Type B pancreatic cell (in vitro differentiated cells): ENCODE measurements at places on chromosomes 3 and 15. TPM values are rescaled to one million over a fixed set of nuclear protein-coding genes. Genes with fewer than 3 reads are reported as not detected.

The ITIH3 gene
- 0.81 and 0.97 TPM in 2 replicates for total RNA-seq

DNA sequence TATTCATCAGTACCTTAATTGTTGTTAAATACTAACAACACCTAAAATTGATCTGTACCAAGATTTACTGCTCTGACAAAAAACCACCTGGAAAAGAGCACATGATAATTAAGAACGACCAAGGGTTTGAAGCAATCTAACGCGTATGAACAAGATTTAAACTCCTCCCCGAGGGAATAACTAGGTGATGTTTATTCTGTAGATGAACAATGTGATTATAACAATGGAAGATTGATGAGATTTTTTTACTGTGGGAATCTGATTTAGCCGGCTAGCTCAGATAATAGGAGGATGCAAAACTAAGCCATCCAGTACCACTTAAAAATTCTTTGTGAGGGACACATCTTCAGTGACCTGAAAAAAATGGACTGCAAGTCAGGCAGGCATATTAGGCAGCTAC, 222.1 kb downstream of the FHIT start:
- peaks cover 7% of the 10 kb centered on the region for H3K36me3 ChIP-seq
- no peak for DNase-seq
- H3K4me1 ChIP-seq = peaks cover 6% of the 10 kb centered on the region
- no peak overlapping the region for H3K27ac ChIP-seq
- no peak overlapping the region for H3K4me3 ChIP-seq
- no peaks in the 10 kb centered on the region for H3K27me3 ChIP-seq

DNA sequence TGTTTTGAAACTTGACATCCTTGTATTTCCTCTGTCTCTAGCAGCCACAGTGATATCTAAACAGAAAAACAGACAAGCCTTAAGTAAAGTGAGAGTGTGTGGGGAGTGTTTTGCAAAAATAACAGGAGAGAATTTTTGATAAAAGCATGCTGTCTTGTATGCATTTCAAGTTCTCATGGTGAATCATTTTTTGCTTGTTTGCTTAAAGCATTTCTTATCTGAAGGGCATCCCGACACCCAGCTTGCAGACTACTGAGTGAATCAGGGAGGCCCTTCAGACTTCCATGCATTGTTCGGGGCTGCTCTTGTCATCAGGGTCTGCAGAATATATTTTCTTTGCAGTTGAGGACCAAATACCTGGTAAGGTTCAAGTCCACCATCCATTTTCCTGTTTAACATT, 8.5 kb downstream of the CGNL1 start:
- H3K27me3 ChIP-seq = no peaks in the 10 kb centered on the region
- no peak for DNase-seq
- no peak overlapping the region for H3K4me3 ChIP-seq

The IGSF10 gene
- total RNA-seq = 6.8 and 10.8 TPM in 2 replicates

GRCh38 chr3:56923526-56924224, 121.9 kb upstream of the ARHGEF3 start:
- no peaks in the 10 kb centered on the region for H3K27me3 ChIP-seq
- no peak overlapping the region for H3K4me3 ChIP-seq
- H3K36me3 ChIP-seq = no peaks in the 10 kb centered on the region
- H3K4me1 ChIP-seq = peaks cover 43% of the 10 kb centered on the region

DNA sequence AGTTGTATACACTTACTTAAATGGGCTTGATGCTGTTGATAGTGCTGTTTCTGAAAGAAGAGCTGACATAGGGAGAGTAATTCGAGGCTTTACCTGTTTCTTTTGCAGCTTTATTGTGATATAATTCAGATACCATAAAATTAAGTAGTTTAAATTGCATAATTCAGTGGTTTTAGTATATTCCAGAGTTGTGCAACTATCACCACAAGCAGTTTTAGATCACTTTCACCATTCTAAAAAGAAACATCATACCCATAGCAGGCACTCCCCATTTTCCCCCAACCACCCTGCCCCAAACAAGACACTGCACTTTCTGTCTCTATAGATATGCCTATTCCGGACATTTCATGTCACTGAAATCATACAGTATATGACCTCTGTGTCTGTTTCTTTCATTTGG, 98.5 kb downstream of the MTHFS start:
- H3K36me3 ChIP-seq = no peaks in the 10 kb centered on the region
- no peak overlapping the region for H3K27ac ChIP-seq
- H3K27me3 ChIP-seq = no peaks in the 10 kb centered on the region
- no peak overlapping the region for H3K4me3 ChIP-seq
- no peak for DNase-seq
- no peaks in the 10 kb centered on the region for H3K4me1 ChIP-seq

DNA sequence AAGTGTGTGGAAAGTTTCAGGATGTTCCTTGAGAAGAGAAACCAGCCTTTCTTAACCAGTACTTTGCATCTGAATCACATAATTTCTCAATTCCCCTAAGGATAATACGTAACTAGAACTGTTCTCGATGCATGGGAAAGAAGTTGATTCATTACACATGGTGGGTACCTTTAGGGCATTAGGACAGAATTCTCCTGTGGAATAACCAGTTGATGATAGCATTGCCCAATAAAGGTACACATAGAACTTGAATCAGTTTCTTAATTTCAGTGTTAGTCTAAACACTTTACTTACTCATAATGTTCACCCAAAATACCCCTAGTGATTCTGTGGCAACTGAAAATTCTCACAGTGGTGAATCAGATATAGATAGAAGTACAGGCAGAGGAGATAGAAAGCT, 1030.9 kb downstream of the ROBO1 start:
- DNase-seq = no peak
- H3K36me3 ChIP-seq = peaks cover 13% of the 10 kb centered on the region
- H3K27ac ChIP-seq = no peak overlapping the region
- peaks cover 22% of the 10 kb centered on the region for H3K4me1 ChIP-seq
- no peak overlapping the region for H3K4me3 ChIP-seq
- no peaks in the 10 kb centered on the region for H3K27me3 ChIP-seq

DNA sequence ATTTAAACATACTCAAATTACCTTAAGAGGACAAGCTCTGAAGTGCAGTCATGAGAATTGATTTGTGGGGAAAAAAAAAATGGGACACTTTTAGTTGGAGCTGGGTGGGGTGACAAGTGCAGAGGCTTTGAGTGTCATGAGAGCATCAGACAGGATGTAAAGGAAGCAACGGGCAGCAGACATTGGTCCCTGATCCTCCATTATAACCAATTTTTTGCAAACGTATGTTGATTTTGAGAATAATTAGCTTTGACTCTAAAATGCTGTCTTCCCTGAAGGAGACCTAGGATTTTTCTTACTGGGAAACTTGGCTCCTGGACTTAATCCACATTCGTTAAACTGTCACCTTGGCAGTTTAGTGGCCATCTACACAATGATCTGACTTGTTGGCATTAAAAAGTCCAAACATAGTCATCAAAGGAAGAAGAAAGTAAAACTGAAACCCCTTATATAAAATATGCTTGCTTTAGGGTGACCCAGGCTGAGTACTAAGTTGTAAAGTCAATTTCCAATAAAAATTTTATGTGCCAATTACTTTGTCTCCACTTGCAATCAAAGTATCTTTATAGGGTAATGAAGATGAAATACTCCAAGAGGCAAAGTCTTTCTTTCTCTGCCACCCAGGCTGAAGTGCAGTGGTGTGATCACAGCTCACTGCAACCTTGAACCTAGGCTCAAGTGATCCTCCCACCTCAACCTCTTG, 45.6 kb downstream of the BCL2L10 start:
- H3K4me3 ChIP-seq = no peak overlapping the region
- H3K36me3 ChIP-seq = peaks cover 13% of the 10 kb centered on the region
- DNase-seq = no peak

GRCh38 chr15:43511012-43511885, 6.2 kb upstream of the MAP1A start:
- no peaks in the 10 kb centered on the region for H3K36me3 ChIP-seq
- peaks cover 6% of the 10 kb centered on the region for H3K27me3 ChIP-seq
- no peak for DNase-seq
- peak overlapping the region; percentile 77 for H3K27ac ChIP-seq
- peaks cover 51% of the 10 kb centered on the region for H3K4me1 ChIP-seq

DNA sequence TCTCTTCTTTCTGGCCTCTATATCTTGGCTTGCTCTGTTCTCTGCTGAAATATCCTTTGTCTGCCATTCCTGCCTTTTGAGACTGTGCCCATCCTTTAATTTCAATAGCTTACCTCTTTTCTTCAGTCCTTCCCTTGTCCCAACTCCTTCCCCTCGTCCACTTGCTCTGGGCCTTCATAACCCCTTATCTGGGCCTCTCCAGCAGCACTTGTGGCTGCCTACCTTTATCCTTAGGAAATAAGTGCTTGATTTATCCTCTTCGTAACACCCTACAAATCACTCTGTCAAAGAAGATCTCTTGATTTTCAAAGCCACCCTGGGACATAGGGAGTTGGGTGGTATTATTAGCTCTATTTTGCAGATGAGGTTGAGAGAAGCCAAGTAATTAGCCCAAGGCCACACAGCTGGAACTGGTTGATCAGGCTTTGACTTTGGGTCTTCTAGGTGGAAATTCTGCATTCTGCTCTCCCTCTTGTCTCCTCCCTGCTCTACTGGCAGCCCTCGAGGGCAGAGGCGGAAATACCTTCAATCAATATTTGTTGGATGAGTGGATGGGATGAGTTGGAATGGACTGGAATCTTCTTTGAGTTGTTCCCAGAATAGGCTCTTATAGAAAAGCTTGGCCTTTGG, 84.0 kb upstream of the TLE3 start:
- H3K4me3 ChIP-seq = peak overlapping the region; percentile 23
- peak overlapping the region; percentile 66 for H3K27ac ChIP-seq
- no peaks in the 10 kb centered on the region for H3K36me3 ChIP-seq

GRCh38 chr3:115814778-115815380, 191.6 kb downstream of the GAP43 start:
- H3K36me3 ChIP-seq = no peaks in the 10 kb centered on the region
- DNase-seq = peak; percentile 82
- H3K27ac ChIP-seq = no peak overlapping the region
- no peak overlapping the region for H3K4me3 ChIP-seq
- no peaks in the 10 kb centered on the region for H3K4me1 ChIP-seq

The ST3GAL6 gene
- total RNA-seq = 16.5 and 21.9 TPM in 2 replicates

DNA sequence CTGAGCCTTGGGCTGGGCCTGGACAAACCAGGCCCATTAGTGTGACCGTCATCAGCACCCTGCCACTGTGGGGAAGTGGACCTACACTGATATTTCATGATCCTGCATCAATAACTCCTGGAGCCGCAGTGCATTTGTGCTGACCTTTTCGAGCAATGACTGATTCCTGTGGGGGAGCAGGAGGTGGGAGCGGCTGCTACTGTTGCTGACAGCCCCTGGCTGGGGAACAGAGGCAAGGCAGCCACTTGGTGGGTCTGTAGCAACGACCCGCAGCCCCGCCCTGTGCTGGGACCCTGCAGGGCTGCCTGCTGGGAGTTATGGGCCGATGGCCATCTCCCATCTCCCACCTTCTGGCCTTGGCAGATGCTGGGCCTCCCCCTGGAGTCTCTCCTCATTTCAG, 42.1 kb downstream of the CCDC33 start:
- no peaks in the 10 kb centered on the region for H3K36me3 ChIP-seq
- no peak overlapping the region for H3K27ac ChIP-seq
- H3K4me3 ChIP-seq = no peak overlapping the region
- no peak for DNase-seq

GRCh38 chr3:1848935-1849334, 249.7 kb upstream of the CNTN4 start:
- peaks cover 24% of the 10 kb centered on the region for H3K4me1 ChIP-seq
- DNase-seq = no peak
- H3K27ac ChIP-seq = no peak overlapping the region
- no peaks in the 10 kb centered on the region for H3K36me3 ChIP-seq

DNA sequence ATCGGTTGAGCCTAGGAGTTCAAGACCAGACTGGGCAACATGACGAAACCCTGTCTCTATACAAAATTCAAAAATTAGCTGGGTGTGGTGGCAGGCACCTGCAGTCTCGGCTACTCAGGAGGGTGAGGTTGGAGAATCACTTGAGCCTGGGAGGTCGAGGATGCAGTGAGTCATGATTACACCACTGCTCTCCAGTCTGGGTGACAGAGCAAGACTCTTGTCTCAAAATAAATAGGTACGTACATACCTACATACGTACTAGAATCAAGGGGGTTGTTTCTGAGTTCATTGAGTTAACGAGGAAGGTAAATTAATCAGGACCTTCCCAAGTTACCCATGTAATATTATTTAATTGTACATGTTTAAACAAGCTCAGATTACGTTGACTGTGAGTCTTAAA, 97.5 kb downstream of the CHL1 start:
- no peak overlapping the region for H3K4me3 ChIP-seq
- H3K36me3 ChIP-seq = no peaks in the 10 kb centered on the region
- DNase-seq = no peak
- H3K4me1 ChIP-seq = no peaks in the 10 kb centered on the region
- no peak overlapping the region for H3K27ac ChIP-seq
- no peaks in the 10 kb centered on the region for H3K27me3 ChIP-seq

GRCh38 chr3:138369151-138369900, 20.9 kb downstream of the MRAS start:
- no peak overlapping the region for H3K27ac ChIP-seq
- H3K4me1 ChIP-seq = peaks cover 9% of the 10 kb centered on the region
- H3K27me3 ChIP-seq = no peaks in the 10 kb centered on the region
- no peak for DNase-seq

GRCh38 chr3:119492810-119493209, 5.5 kb upstream of the TIMMDC1 start:
- H3K27me3 ChIP-seq = no peaks in the 10 kb centered on the region
- no peak overlapping the region for H3K4me3 ChIP-seq
- H3K4me1 ChIP-seq = no peaks in the 10 kb centered on the region

The PLA2G4E gene
- total RNA-seq = 0.12 TPM in 1 of 2 replicates, not detected in the other

The C3orf22 gene
- not detected in 2 replicates for total RNA-seq

DNA sequence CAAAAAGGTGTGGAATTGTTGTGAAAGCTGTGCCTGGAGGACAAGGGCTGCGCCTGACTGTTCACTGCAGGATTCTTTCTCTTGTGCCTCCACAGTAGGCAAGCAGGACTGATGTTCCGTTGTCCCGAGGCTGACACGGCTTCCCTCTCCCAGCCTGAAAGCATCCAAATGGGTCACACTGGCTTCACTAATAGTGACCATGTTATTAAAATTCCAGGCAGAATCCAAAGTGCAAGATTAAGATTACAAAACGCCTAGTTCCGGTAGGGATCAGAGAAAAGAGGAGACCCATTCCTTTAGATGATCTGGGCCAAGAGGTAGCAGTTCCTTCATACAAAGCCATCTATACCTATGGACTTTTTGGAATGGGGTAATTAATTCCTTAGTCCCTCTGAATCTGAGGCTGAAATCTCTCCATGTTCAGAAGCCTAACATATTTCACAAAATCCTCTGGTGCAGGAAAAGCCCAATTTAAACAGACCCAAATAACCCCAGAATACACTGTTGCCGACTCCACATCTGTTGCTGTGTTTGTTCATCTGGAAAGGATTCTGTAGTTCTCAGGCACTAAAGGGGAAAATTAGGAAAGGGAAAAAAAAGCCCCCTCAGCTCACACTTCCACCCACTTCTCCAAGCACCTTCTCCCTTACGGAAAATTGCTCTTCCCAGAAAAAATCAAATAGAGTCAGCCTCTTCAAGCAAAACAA, 145.9 kb downstream of the RORA start:
- H3K36me3 ChIP-seq = no peaks in the 10 kb centered on the region
- H3K4me3 ChIP-seq = no peak overlapping the region
- no peak for DNase-seq
- H3K27ac ChIP-seq = no peak overlapping the region
- peaks cover 48% of the 10 kb centered on the region for H3K4me1 ChIP-seq
- peaks cover 8% of the 10 kb centered on the region for H3K27me3 ChIP-seq

The SLC22A13 gene
- 0.60 and 0.79 TPM in 2 replicates for total RNA-seq

GRCh38 chr15:60762638-60763037, 283.7 kb upstream of the ICE2 start:
- H3K4me1 ChIP-seq = peaks cover 32% of the 10 kb centered on the region
- H3K4me3 ChIP-seq = no peak overlapping the region
- no peaks in the 10 kb centered on the region for H3K36me3 ChIP-seq
- H3K27me3 ChIP-seq = peaks cover 40% of the 10 kb centered on the region
- H3K27ac ChIP-seq = no peak overlapping the region
- no peak for DNase-seq

- H3K27me3 ChIP-seq = no peaks in the 10 kb centered on the region
- H3K36me3 ChIP-seq = no peaks in the 10 kb centered on the region
- H3K27ac ChIP-seq = no peak overlapping the region
Observed at GRCh38 chr3:22861426-22861825, 341.7 kb upstream of the UBE2E2 start.

The UNC13C gene
- total RNA-seq = 1.3 and 3.7 TPM in 2 replicates
